Natural killer cell (primary cell): ENCODE measurements at places on chromosomes 12 and 14. TPM values are rescaled to one million over a fixed set of nuclear protein-coding genes. Genes with fewer than 3 reads are reported as not detected.

ACSM4 gene
- not detected for total RNA-seq

CLEC4D gene
- total RNA-seq, result not detected

PLA2G1B gene
- 0.52 TPM for total RNA-seq

DNA sequence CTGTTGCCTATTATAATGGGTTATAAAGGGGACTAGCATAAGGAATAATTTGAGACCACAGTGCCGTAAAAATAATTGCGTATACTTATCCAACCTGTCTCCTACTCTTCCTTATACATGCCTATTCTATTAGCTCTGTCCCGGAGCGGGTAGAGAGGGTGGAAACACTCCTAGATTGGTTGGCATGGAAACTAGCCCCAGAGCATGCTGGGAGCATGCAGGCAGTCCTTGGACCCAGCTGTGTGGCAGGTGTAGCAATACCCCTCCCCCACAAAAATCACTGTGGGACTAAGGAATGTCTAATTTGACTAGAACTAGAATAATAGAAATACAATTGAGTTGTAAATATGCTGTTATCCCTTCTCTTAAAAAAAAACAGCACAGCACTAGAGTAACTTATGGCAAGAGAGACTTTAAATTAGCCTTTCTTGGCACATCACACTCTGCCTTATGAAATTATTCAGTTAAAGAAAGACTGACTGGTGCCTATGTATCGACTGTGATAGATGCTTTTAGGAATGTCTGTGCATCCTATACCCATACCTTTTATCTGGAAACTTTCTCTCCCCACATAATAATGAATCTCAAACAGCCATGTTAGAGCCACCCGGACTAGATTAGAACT is 244.0 kb upstream of the DAAM1 start:
- no peak overlapping the region for H3K4me3 ChIP-seq
- H3K27me3 ChIP-seq, result no peaks in the 10 kb centered on the region
- H3K27ac ChIP-seq, result no peak overlapping the region
- no peak for DNase-seq
- H3K36me3 ChIP-seq, result no peaks in the 10 kb centered on the region
- H3K4me1 ChIP-seq, result no peaks in the 10 kb centered on the region

GRCh38 chr12:26906704-26907103 is 31.1 kb downstream of the INTS13 start:
- H3K27ac ChIP-seq, result no peak overlapping the region
- H3K4me1 ChIP-seq, result no peaks in the 10 kb centered on the region
- no peaks in the 10 kb centered on the region for H3K27me3 ChIP-seq
- no peak for DNase-seq

- H3K36me3 ChIP-seq, result peaks cover 15% of the 10 kb centered on the region
- H3K27me3 ChIP-seq, result no peaks in the 10 kb centered on the region
- DNase-seq, result no peak
- no peak overlapping the region for H3K4me3 ChIP-seq
- no peak overlapping the region for H3K27ac ChIP-seq
These were observed 281.6 kb downstream of the ITPR2 start for GRCh38 chr12:26551385-26551784.

DNA sequence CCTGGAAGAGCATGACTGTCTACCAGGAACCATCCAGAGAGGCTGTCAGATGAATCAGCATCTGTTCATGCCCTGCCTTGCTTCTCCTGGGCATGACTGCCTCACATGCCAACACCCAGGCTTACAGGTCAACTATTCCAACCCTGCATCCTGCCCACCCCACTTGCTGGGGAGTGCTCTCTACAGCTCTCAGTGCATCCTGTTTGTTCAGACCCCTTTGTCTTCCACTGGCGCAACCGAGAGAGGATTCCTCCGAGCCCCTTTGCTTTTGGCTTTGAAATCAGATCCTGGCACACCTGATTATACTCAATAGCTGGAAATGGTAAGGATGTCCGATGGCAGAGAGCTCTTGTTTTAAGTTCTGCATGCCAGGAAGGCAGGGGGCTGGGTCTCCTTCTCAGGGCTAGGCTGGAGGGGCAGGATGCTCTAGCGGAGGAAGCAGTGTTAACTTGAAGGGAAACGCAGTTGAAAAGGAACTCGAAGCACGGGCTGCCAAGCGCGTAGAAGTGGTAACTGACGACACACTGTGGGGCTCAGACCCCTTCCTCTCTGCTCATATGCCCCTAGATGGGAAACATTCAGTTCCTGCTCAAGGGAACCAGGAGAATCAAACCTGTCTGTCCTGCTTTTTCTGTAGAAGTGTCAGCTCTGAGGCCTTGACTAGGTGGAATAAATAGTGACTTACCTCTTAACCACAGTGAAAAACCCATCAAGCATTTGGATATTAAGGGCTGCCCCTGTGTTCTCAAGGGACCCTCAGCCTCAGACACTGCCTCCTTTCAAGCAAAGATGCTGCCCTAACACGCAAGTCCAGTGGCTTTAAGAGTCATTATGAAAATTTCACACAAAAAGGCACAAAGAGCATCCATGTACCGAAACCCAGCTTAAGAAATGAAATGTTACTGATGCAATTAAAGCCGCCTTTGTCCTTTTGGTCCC is 297.5 kb downstream of the ZFP36L1 start:
- peaks cover 9% of the 10 kb centered on the region for H3K4me1 ChIP-seq
- no peak overlapping the region for H3K4me3 ChIP-seq
- no peak overlapping the region for H3K27ac ChIP-seq
- no peak for DNase-seq

DNA sequence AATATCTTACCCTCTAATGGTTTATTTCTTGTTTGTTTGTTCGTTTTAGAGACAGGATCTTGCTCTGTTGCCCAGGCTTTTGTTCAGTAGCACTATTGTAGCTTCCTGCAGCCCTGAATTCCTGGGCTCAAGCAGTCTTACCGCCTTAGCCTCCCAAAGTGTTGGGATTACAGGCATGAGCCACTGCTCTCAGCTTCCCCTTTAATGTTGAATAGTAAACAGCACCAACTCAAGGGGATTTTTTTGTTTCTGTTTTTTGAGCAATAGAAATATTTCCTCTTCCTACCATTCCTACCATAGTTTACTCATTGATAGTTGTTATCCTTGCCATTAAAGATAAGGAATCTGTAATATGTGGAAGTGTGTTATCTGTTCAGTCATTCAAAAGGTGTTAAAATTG is 10.7 kb downstream of the ARID4A start:
- peaks cover 64% of the 10 kb centered on the region for H3K36me3 ChIP-seq
- DNase-seq, result no peak
- no peaks in the 10 kb centered on the region for H3K4me1 ChIP-seq
- H3K27me3 ChIP-seq, result no peaks in the 10 kb centered on the region
- H3K4me3 ChIP-seq, result no peak overlapping the region
- no peak overlapping the region for H3K27ac ChIP-seq

- H3K27me3 ChIP-seq, result no peaks in the 10 kb centered on the region
- no peaks in the 10 kb centered on the region for H3K36me3 ChIP-seq
- H3K4me3 ChIP-seq, result no peak overlapping the region
- peak overlapping the region; percentile 50 for H3K27ac ChIP-seq
These were observed 25.5 kb downstream of the CLECL1 start for GRCh38 chr12:9707356-9707755.

- H3K4me3 ChIP-seq, result no peak overlapping the region
- H3K27me3 ChIP-seq, result no peaks in the 10 kb centered on the region
- no peaks in the 10 kb centered on the region for H3K36me3 ChIP-seq
- peaks cover 9% of the 10 kb centered on the region for H3K4me1 ChIP-seq
These were observed 39.0 kb downstream of the ACTN1 start for GRCh38 chr14:68939893-68940613.

DNA sequence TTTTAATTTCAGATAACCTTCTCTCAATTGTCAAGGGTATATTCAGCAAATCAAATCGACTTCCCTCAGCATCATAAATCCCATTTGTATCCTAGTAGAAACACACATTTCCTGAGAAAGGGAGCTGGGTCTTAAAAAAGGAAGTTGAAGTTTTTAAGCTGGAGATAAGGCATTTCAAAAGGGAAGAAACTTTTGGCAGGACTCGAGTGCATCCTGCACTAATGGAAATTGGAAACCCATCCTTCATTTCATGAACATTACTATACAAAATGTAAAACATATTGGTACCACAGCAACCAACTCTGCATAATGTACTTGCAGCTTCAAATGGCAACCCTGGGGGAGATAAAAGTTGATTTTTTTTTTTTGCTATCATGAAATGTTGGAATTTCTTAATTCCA is 23.7 kb upstream of the TMCC3 start:
- peaks cover 44% of the 10 kb centered on the region for H3K4me1 ChIP-seq
- H3K4me3 ChIP-seq, result no peak overlapping the region

DNA sequence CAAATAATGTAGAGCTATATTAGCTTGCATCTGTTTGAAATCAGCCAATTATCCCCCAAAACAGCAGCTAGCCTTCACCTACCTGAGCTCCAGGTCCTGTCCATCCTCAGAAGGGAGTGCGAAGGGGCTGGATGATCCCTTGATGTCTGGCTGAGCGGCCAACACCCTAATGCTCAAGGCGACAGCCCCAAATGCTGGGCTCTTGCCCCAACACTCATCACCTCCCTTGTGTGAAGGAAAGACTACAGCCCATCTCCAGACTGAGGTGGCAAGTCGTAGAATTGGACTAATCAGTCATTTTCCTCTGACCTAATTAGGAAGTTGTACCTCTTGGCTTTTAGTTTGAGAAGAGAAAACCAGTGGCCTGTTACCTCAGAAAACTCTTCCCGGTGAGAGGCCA is 16.3 kb upstream of the MDM1 start:
- H3K27me3 ChIP-seq, result no peaks in the 10 kb centered on the region
- H3K27ac ChIP-seq, result no peak overlapping the region
- no peak overlapping the region for H3K4me3 ChIP-seq

DNA sequence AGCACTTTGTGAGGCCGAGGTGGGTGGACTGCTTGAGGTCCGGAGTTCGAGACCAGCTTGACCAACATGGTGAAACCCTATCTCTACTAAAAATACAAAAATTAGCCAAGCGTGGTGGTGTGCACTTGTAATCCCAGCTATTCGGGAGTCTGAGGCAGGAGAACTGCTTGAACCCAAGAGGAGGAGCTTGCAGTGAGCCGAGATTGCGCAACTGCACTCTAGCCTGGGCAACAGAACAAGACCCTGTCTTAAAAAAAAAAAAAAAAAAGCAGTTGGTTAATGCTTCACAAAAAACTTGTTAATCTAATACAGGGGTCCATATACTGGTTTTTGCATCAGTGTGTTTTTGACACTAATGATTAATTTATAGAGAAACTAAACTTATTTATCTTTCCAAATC is 18.5 kb upstream of the SLC7A8 start:
- H3K27ac ChIP-seq, result no peak overlapping the region
- no peak overlapping the region for H3K4me3 ChIP-seq
- no peak for DNase-seq
- H3K27me3 ChIP-seq, result no peaks in the 10 kb centered on the region
- no peaks in the 10 kb centered on the region for H3K36me3 ChIP-seq

GRCh38 chr12:52349196-52349595 is 18.1 kb downstream of the KRT85 start:
- H3K27ac ChIP-seq, result no peak overlapping the region
- peaks cover 41% of the 10 kb centered on the region for H3K27me3 ChIP-seq
- no peaks in the 10 kb centered on the region for H3K36me3 ChIP-seq
- H3K4me3 ChIP-seq, result no peak overlapping the region

- H3K27me3 ChIP-seq, result no peaks in the 10 kb centered on the region
- no peak for DNase-seq
- no peak overlapping the region for H3K4me3 ChIP-seq
- no peak overlapping the region for H3K27ac ChIP-seq
- peaks cover 2% of the 10 kb centered on the region for H3K4me1 ChIP-seq
These were observed 101.6 kb downstream of the PELI2 start for GRCh38 chr14:56219666-56220413.

DNA sequence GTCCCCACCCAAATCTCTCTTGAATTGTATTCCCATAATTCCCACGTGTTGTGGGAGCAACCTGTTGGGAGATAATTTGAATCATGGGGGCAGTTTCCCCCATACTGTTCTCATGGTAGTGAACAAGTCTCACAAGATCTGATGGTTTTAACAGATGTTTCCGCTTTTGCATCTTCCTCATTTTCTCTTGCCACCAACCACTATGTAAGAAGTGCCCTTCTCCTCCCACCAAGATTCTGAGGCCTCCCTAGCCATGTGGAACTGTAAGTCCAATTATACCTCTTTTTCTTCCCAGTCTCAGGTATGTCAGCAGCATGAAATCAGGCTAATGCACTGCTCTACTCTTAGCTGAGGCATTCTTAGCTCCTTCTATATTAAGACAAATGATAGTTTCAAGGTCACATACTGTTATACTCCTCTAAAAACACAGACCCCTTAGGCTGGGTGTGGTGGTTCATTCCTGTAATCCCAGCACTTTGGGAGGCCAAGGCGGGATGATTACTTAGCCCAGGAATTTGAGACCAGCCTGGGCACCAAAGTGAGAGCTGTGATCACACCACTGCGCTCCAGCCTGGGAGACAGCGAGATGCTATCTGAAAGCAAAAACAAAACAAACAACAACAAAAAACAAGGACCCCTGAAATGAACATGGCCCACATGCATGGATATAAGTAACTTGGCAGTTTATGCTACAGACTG is 3.6 kb downstream of the SCAF11 start:
- peak overlapping the region; percentile 69 for H3K27ac ChIP-seq
- H3K27me3 ChIP-seq, result no peaks in the 10 kb centered on the region
- H3K4me3 ChIP-seq, result no peak overlapping the region
- peaks cover 21% of the 10 kb centered on the region for H3K4me1 ChIP-seq
- no peak for DNase-seq

- H3K27ac ChIP-seq, result no peak overlapping the region
- no peaks in the 10 kb centered on the region for H3K4me1 ChIP-seq
- no peaks in the 10 kb centered on the region for H3K27me3 ChIP-seq
- H3K4me3 ChIP-seq, result no peak overlapping the region
- no peak for DNase-seq
These were observed 295.0 kb upstream of the MGAT4C start for GRCh38 chr12:86551146-86551571.

DNA sequence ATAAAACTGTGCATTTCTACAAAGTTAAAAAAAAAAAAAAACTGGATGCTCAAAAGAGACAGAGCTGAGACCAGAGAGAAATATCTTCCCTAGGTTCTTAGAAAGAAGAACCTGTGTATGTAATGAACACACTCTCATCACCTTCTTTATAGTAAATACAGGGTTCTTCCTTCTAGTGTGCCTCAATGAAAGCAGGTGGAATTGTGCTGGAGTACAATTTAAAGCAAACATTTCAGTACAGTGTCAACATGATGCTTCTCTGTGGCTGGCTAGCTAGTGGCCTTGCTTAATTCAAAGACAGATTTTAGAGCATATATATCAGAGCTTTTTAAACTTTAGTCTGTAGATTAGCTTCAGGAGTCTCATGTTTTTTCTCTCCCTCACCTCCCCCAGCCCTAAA is 249.8 kb upstream of the ARHGAP5 start:
- no peak overlapping the region for H3K4me3 ChIP-seq
- H3K27me3 ChIP-seq, result no peaks in the 10 kb centered on the region
- no peaks in the 10 kb centered on the region for H3K36me3 ChIP-seq
- H3K27ac ChIP-seq, result no peak overlapping the region
- H3K4me1 ChIP-seq, result no peaks in the 10 kb centered on the region
- no peak for DNase-seq

GRCh38 chr14:34030864-34031263 is 80.0 kb upstream of the EGLN3 start:
- no peaks in the 10 kb centered on the region for H3K27me3 ChIP-seq
- H3K4me1 ChIP-seq, result no peaks in the 10 kb centered on the region
- no peak overlapping the region for H3K27ac ChIP-seq

DNA sequence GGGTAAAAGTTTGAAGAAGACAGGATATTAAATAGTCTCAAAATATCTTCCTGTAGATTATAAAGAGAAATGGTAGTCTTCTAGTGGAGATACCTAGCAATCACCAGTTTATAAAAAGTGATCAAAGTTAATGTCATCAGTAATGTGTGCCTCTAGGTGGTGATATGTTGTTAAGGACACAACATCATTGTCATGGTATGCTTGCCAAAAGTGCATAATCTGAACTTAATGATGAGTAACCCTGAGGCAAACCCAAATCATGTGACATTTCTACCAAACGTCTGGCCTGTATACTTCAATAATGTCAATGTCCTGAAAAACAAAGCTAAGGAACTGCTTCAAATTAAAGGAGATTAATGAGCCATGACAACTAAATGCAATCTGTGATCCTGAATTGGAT is 214.7 kb downstream of the PHLDA1 start:
- H3K27me3 ChIP-seq, result no peaks in the 10 kb centered on the region
- DNase-seq, result no peak
- H3K4me1 ChIP-seq, result no peaks in the 10 kb centered on the region
- no peak overlapping the region for H3K27ac ChIP-seq
